ENCODE measurements at places on chromosomes 3 and 15.
A peak's percentile ranks its signal among the peaks of the same experiment; 100 is the strongest.

DNA sequence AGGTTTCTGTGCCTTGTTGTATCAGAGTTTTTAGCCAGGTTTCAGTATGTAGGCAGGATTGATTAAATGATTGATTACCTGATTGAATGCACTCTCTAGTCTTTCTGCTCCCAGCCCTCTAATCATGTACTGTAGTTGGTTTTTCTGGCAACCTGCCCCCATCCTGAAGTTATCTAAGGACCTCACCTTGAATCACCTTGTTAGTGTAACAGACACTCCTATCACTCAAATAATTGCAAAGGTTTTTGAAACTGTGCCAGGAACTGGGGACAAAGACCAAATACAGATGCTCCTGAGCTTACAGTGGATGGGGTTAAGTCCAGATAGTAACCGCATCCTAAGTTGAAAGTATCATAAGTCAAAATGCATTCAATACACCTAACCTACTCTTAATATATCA, 141.5 kb upstream of the EIF1B start:
- DNase-seq, result no peak

GRCh38 chr15:38996111-38996631, 431.6 kb upstream of the RASGRP1 start:
- peak; percentile 71 for DNase-seq

DNA sequence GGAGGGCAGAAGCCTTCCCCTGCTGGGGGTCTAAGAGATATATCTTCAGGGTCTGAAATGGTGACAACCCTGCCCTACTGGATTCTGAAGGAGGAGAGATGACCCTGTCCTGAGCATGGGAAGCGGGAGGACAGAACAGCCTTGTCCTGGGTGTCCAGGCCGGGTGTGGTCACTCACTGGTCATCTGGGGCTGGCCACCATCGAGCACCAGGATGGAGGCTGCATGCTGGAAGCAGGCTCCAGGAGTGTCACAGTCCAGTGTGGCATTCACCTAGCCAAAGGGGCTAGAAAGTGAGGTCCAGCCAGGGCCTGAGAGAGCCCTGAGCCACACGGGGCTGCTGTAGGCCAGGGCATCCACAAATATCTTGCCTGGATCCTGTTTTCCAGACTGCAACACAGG, 5.2 kb downstream of the CDHR4 start:
- DNase-seq, result no peak

DNA sequence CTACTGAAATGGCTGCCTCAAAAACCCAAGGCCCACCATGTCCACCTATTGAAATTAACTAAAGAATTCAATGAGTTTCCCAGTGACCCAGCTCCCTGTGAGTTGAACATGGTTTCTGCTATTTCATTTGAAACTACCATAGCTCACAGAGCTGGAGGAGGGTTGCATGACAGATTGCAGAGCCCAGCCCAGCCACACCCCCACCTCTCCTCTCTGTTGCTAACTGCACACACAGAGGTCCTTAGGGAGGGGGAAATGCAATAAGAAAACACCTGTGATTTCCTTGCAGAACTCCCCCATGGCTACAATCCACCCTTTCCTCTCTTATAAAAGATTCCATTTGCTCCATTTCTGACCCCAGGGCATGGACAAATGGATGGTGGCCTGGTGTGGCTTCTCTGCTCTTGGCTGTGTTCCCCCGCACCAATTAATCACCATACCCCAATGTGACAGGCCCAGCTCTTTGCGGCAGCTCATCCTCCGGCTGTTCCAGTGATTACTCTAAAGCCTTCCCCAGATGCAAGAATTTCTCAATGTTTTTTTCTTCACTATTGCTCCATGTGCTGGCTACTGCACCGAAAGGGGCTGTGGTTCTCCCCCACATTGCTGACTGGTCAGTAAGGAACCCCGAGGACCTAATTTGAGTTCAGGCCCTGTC, 208.4 kb upstream of the KBTBD8 start:
- DNase-seq, result no peak

DNA sequence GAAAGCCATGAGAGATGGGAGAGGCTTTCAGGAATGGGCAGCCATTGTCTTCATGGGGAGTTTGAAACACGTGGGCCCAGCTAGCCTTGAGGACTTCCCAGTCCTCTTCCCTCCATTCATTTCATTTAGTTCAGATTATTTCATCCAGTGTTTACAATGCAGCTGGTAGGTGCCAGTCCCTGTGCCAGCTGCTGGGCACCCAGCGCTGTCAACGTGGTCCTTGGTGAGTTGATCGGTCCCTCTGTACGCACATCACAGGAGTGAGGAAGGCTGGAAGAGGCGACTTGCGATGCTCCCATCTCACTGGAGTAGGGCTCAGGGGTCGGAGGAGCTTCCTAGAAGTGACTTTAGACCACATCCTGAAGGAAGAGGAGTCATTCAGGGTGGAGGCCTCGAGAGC, 206.4 kb upstream of the BHLHE40 start:
- DNase-seq, result no peak

- peak; percentile 29 for DNase-seq
Observed at GRCh38 chr3:32685543-32686185, 676 bp downstream of the CNOT10 start.

- no peak for DNase-seq
Observed at GRCh38 chr15:49031804-49032203, 14.4 kb downstream of the SECISBP2L start.

GRCh38 chr15:49148727-49149126, 6.7 kb downstream of the COPS2 start:
- no peak for DNase-seq

DNA sequence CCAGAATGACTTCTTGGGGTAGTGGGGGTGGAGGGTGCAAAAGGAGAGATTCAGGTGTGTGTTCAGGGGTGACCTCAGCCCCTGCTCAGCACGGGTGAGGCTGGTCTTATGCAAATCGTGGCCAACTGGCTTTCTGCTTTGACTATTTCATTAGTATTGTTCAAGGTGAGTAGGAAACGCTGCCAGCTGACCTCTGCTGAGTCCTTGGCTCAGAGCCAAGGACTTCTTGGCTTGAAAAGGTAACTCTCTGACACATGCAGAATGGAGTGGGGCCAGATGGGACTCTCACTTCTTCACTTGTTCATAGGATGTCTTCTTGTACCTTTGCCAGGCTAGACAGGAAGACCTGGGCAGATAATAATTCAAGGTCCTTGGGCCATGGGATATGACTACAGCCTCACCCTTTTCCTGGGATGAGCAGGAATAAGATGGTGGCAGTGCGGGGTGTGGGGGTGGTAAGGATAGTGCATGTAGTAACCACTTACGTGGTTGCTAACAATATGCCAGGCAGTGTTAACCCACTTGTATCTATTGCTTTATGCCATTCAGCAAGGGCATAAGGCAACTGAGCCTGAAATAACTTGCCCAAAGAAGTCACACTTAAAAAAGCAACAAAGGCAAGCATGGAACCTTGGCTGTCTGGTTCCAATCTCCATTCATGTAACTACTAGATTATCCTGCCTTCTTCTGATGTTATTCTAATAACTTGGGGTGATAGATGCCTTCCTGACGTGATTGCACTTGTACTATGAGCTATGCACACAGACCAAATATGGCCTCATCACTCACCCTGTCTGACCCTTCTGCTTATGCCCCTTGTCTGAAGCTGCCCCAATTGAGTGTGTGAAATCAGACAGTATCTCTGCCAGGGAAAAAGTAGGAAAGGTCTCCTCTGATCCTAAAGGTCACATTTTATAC, 193.1 kb downstream of the NR1D2 start:
- DNase-seq, result no peak

- DNase-seq, result no peak
Observed at GRCh38 chr3:197706658-197707057, 30.0 kb downstream of the RUBCN start.

GRCh38 chr15:39599871-39600270, 19.0 kb downstream of the THBS1 start:
- DNase-seq, result no peak

- no peak for DNase-seq
Observed at GRCh38 chr3:115960799-115961198, 337.5 kb downstream of the GAP43 start.

GRCh38 chr3:146375219-146375618, 94.1 kb downstream of the PLSCR2 start:
- DNase-seq, result no peak

All from AG08396 (cell line).